ENCODE measurements at places on chromosomes 5 and 9. TPM values are rescaled to one million over a fixed set of nuclear protein-coding genes. Genes with fewer than 3 reads are reported as not detected.

The PRPF4 gene
- total RNA-seq: 20.9 TPM

The PIP5K1B gene
- not detected for total RNA-seq

The FBXL17 gene
- 24.8 TPM for total RNA-seq

The SLC28A3 gene
- 0.76 TPM for total RNA-seq

The FLT4 gene
- total RNA-seq: 0.13 TPM

The FAM200C gene
- total RNA-seq: 4.6 TPM

The NMUR2 gene
- not detected for total RNA-seq

The HRCT1 gene
- 4.7 TPM for total RNA-seq

The PTGS1 gene
- total RNA-seq: 2.8 TPM

The SCGB3A2 gene
- total RNA-seq: not detected

The ENHO gene
- 0.39 TPM for total RNA-seq

The EIF4E1B gene
- total RNA-seq: not detected

The DNAJA1 gene
- total RNA-seq: 124 TPM

The PTGDS gene
- 0.65 TPM for total RNA-seq

The SPAAR gene
- 0.26 TPM for total RNA-seq

The SPAG8 gene
- 1.2 TPM for total RNA-seq

The TXNDC8 gene
- total RNA-seq: not detected

The RELL2 gene
- 2.0 TPM for total RNA-seq

The POU5F2 gene
- 4.9 TPM for total RNA-seq

The LHX6 gene
- not detected for total RNA-seq

The AMBP gene
- 0.26 TPM for total RNA-seq

The RNF183 gene
- not detected for total RNA-seq
